Brain pericyte (primary cell): ENCODE measurements at places on chromosomes 1 and 21.

DNA sequence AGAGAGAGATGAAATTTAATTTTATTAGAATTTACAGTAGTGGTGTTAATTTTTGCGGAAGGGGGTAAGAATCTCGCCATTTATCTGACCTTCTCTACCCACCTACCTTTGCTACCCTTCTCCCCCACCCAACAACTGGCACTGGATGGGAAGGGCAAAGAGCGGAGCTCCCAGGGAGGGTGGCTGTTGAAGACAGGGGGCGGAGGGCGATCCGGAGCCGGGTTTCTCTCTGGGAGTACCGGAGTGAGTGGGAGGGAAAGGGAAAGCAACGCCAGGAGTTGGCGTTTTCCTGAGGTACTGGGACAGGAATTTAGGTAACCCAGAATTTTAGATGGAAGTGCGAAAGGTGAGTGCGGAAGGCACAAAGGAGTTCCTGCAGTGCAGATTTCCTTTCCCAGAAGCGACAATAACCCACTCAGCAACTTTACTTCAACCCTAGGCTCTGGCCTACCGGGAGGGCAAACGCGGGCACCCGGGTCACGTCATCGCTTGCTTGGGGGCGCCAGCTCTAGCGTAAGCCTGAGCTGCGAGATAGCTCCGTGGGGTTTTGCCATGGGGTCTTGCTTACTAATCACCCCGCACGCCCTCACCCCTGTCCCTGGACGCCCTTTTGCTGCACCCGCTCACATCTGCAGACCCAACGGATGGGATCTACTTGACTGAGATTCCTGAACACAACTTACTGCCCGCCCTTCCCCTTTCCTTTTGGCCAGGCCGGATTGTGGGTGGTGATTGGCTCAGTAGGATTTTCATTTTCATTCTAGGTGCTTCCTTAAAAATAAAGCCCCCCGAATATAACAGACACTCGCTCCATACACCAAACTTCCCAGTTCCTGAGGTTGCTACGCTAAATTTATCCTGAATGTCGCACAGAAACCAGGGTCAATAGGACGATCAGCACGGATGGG, 413.0 kb upstream of the ESRRG start:
- DNase-seq = no peak

GRCh38 chr1:30005972-30006619, 717.3 kb downstream of the MATN1 start:
- DNase-seq = no peak

DNA sequence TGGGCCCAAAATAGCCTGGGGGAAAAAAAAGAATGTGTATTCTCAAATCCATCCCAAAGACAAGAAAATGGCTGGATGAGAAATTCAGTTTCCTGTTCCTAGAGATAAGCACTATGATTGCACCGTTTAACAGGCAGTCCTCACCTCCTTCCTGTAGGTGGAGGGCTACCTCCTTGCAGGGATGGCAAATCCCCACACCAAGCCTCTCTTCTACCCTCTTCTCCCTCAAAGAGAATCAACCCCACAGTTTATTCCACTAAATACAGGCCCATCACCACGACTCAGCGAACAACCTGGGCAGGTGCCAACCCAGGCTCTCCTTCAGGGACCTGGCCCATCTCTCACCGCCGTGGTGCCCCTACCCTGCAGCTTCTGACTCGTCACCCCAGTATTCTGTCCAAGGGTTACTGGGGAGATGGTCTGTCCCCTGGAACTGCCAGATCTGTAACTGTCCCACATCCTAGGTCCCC, 3.4 kb upstream of the CHD5 start:
- DNase-seq = no peak

DNA sequence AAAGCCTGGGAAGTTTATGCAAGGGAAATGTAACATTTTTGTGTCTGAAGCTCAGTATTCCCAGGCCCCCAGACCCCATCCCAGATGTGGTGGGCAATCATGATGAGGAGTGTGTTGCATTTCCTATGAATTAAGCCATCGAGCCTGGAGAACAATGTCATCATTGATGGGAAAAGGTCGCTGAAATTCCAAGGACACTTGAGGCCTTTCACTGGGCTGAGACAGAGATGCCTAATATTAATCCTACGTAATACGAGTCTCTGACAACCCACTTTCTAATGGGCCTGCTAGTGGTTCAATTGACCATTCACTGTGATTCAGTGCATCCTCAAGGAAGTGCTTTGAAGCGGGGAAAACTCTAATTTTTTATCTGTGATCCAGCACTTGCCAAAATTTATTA, 291.6 kb downstream of the PLPP3 start:
- DNase-seq = no peak

DNA sequence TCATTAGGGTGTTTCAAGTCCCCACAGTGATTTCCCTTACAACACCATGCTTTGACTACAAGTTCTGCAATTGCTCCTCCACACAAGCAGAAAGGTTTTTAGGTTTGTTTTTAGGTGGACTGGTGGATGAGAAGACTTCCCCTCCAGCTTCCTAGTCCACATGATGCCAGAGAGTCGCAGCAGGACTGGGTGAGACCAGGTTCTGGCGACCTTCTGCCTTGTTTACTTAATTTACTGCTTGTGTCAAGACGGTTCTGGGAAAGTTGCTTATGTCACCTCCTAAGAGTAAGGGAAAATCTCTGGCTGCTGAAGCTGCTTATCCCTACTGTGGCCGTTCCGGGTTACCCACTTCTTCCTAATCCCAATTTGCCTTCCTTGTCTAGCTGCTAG, 76.4 kb downstream of the GLUL start:
- no peak for DNase-seq

GRCh38 chr1:180542113-180542837, 16.5 kb upstream of the OVAAL start:
- DNase-seq = no peak

DNA sequence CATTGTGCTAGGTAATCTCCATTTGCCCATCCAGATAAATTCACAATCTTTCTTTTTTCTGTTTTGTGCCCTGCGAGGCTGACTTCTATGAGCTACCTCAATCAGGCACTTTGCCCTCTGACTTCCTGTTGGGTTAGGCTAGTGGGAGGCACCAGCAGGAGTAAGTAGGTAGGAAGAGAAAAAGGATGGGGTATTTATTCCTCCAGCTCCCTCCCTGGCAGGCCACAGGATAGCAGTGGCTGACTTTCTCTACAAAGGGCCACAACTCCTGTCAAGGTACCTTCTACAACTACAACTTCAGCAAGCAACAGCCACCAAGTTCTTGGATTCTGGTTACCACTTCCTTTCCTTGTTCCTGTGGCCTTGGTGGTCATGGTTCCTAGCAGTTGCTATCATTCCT, 18.8 kb upstream of the GORAB start:
- no peak for DNase-seq

GRCh38 chr1:208511242-208511860, 267.2 kb upstream of the PLXNA2 start:
- DNase-seq = no peak

DNA sequence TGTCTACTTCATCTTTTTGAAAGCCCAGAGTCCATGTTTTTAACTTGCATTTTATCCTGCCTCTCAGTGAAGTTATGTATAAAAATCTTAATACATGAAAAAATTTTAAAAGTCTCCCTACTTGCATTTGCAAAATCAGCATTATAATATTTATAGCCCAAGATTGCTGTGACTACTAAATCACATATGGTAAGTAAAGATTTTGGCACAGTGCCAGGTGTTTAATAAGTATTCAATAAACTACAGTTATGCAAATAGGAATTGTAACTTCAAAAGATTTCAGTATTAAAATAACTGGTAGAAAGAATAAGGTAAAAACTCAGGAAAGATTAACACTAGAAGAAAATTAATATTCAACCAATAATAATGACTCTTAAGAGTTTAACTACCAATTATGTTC, 641.7 kb downstream of the LRRIQ3 start:
- no peak for DNase-seq

- DNase-seq = no peak
Observed at GRCh38 chr1:7629011-7629410, 142.1 kb upstream of the VAMP3 start.

GRCh38 chr21:26444646-26445045, 128.4 kb downstream of the CYYR1 start:
- DNase-seq = no peak

DNA sequence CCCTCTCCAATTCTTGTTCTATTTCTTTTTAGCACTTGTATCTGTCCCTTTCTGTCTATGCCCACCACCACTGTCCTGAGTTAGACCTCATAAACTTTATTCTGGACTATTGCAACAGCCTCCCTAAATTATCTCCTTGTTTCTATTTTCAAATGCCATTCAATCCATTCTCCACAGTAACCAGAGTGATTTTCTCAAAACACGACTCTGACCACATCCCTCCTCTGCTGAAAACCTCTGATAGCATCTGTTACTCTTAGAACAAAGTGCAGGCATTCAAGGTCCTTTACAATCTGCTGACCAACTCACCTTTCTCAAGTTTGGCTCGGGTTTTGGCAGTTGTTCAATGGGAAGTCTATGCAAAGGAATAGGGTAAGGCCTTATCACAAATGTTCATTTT, 22.8 kb upstream of the GPX7 start:
- no peak for DNase-seq

DNA sequence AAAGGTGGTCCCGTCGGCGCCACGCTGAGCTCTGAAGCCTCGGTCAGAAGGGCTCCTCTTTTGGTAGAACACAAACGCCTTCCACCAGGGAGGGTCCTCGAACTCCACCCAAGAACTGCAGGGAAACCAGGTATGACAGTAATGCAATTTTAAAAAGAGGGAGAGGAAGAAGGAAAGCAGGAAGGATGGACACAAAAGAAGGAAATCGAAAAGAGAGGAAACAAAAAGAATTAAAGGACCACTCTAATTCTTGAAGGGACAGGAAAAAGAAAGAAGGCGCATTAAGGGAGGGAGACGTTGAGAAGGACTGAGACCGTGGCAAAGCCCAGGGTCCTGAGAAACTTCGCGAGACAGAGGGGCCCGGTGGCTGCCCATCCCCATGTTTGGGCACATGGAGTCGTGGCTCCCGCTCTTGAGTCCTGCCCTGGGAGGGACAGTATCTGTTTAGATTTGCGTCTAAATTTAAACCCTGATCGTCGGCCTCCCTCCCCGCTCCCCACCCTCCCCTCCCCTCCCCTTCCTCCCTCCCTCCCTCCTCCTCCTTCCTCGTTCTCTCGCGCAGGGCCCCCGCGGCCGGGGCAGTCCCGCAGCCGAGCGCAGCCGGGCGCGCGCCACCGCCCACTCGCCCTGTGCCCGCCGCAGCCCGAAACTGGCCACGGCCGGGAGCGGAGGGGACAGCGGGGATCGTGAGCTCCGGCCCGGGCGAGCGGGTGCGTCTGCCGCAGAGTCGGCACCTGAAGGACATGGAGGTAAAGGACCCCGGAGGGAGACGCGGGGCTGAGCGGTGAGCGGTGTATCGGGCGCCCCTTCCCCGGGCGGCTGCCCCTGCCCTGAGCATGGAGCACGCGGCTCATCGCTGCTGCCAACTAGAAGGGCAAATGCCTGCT, at the start of gene RCSD1:
Gene RCSD1, plus strand, starts transcription at position 552 of the 887 bp plus-strand sequence. Its CDS starts 192 bp downstream, at position 744.
- DNase-seq = no peak

DNA sequence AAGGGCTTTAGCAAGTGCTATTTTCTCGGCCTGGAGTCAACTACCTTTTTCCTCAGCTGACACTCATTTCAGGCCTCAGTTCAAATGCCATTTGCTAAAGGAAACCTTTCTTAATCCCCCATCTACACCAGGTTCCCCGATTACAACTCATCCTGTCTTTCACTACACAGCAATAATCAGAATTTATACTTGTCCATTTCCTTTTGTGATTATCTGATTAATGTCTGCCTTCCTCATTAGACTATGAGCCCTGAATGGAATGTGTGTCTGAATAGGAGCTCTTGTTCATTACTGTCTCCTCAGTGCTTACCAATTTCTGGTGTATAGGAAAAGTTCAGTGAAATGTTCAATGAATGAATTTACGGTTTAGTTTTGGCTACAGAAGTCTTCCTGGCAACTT, 36.9 kb downstream of the ATP1B1 start:
- DNase-seq = no peak

- no peak for DNase-seq
Observed at GRCh38 chr1:52546852-52547251, 6.0 kb downstream of the TUT4 start.
